ENCODE measurements at places on chromosomes 3 and 15.

DNA sequence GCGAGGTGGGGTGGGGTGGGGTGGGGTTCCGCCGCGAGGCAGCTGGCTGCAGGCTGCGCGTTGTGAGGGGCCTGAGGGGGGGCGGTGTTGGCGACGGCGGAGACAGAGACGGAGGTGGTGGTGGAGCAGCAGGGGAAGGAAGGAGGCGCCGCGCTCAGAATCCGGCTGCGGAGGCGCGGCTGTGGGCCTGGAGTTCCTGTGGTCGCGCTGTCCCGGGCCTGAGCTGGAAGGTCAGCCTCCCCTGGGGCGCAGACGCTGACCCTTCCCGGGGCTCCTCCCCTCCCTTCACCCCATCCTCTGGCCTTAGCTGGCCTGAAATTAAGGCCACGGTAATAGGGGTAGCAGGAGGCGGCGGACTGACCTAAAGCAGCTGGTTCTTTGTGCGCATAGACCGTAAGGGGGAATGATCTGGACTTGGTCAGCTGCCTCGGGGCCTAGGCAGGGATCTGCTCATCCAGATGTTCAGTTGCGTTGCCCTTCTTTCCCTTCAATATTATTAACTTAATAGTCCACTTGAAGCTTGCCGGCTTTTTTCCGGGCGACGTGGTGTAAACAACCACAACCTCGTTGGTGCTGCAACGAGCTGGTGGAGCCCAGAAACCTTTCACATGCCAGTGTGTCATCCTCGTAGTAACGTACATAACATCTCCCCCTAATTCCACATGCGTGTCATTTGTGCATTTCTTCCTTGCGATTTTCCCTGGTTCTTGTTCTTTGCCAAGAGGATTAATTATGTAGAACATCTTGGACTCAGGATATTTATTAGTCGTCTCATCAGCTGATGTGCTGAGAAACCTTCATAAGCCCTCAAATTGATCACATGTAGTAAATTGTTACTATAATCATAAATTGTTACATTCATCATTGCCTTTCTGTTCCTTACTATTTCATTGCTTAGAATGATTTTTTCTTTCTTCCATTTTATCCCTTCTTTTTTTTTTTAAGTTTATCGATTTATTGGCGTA, 626 bp downstream of the SEC62 start:
- no peak for DNase-seq

GRCh38 chr3:34073111-34073510, 274.7 kb downstream of the PDCD6IP start:
- DNase-seq = no peak

DNA sequence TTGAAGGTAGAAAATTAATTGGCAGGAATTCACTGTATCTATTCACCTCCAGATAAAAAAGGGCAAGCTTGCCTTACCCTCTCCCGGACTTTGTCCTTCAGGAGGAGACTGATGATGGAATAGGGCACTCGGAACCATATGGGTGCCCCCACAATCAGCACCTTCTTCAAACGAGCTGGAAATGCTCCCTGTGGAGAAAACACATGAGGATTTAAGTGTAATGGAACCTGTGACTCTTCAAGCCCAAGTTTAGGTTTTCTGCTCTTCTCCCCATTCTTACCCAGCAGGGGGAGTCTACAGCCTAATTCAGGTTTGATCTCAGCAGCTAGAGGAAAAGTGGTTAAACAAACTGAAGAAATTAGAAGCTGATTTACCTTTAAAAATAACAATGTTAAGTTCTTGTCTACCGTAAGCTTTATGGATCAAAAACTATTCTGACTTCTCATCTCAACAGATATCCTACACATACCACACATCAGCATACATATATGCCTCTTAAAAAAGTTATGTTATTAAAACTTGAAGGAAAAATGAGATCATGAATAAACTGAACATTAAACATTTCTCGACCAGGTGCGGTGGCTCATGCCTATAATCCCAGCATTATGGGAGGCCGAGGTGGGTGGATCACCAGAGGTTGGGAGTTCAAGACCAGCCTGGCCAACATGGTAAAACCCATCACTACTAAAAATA, 57.5 kb upstream of the SIN3A start:
- DNase-seq = no peak

DNA sequence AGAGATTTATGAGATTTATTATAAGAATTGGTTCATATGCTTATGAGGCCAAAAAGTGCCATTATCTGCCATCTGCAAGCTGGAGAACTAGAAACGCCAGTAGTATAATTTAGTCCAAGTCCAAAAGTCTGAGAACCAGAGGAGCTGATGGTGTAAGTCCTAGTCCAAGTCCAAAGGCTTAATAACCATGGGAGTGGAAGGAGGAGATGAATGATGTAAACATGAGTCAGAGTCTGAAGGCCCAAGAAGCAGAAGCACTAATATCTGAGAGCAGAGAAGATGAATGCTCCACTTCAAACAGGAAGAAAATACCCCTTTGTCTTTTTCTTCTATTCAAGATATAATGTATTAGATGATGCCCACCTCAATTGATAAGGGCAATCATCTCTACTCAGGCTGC, 185.7 kb downstream of the CGGBP1 start:
- no peak for DNase-seq

GRCh38 chr15:39417366-39418134, 163.3 kb upstream of the THBS1 start:
- DNase-seq = no peak

DNA sequence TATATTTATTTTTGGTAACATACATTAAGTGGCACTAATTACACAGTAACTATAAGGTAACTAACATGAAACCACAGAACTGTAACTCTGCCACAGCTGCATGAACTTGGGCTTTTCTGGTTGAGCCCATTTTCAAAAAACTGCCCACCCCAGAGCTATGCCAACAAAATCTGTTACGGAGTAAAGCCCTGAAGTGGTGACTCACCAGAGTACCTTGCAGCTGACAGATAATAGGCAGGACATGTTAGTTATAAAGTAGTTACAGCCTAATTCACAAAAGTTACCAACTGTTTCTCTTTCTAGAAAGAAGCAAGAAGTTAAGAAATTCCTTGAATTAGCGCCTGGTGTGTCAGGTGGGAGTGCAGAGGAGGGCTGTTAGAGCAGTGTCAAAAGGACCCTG, 1.5 kb upstream of the GPX1 start:
- no peak for DNase-seq

DNA sequence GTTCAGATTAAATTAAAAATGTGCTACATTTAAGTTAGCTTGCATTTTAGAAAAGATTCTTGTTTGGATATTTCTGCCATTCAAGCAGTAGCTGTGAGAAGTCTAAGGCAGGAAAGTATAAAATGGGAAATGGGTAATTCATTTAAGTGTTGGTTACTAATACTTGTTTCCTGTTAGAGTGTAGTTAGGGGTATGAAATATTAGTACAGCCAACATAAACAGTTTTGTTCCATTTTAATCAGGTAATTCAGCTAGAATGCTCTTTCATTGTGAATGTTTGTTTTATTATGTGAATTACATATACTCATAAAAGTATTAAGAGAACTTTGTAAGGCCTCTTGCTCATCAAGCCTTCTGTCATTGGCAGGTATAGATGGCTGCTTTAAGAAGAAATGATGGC, 19.9 kb downstream of the TATDN2 start:
- no peak for DNase-seq

DNA sequence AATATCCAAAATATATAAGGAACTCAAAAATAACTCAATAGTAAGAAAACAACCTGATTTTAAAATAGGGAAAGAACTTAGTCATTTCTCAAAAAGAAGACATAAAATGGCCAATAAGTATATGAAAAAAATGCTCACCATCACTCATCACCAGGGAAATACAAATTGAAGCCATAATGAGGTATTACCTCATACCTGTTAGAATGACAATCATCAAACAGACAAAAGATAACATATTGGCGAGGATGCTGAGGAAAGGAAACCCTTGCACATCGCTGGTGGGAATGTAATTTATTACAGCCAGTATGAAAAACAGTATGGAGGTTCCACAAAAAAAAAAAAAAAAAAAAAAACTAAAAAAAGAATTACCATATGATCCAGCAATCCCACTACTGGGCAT, 38.2 kb downstream of the KPNA1 start:
- DNase-seq = no peak

GRCh38 chr3:168095611-168096209, at the start of gene GOLIM4:
GOLIM4 (minus strand) TSS chr3:168095924; CDS start chr3:168095285, 639 bp downstream.
- DNase-seq = peak; percentile 91

GRCh38 chr3:36575241-36575640, 189.1 kb downstream of the DCLK3 start:
- DNase-seq = no peak

- DNase-seq = no peak
These were observed 360.4 kb upstream of the ADAMTS9 start for GRCh38 chr3:65048151-65048550.

- DNase-seq = no peak
These were observed 681 bp downstream of the CTDSPL start for GRCh38 chr3:37862219-37862902.
